Sciatic nerve (tissue), 2 donors: ENCODE measurements at places on chromosomes 6 and 20.

DNA sequence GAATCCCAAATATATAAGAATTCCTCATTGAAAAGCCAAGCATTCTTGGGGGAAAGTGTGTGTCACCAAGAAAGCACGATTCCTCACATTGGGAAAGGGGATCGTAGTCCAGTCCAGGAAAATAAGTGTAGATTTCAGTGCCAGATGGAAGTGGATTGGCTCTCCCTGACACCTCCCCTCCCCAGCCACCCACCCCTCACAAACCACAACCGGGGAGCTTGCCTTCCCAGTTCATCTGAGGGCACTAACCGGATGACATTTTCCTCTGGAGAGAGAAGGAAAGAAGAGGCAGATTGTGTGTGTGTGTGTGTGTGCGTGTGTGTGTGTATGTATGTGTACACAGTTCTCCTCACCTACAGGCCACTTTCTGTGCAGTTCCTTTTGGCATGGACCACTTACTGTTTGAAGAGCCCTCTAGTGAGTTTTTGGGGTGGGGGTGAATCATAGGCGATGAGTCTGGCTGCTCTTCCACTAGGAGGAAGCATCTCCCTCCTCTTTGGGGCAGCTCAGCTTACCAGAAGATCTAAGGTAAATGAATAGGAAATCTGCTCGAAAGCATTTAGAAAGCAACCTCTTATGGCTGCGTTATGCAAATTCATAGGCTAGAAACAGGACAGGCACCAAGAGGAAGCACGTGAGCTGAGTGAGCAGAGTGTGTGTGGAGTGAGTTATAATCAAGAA, 20.8 kb downstream of the DAAM2 start:
- DNase-seq: peak; percentile 78

- DNase-seq: no peak
Measured at GRCh38 chr6:167739721-167740475, 86.8 kb upstream of the AFDN start.

DNA sequence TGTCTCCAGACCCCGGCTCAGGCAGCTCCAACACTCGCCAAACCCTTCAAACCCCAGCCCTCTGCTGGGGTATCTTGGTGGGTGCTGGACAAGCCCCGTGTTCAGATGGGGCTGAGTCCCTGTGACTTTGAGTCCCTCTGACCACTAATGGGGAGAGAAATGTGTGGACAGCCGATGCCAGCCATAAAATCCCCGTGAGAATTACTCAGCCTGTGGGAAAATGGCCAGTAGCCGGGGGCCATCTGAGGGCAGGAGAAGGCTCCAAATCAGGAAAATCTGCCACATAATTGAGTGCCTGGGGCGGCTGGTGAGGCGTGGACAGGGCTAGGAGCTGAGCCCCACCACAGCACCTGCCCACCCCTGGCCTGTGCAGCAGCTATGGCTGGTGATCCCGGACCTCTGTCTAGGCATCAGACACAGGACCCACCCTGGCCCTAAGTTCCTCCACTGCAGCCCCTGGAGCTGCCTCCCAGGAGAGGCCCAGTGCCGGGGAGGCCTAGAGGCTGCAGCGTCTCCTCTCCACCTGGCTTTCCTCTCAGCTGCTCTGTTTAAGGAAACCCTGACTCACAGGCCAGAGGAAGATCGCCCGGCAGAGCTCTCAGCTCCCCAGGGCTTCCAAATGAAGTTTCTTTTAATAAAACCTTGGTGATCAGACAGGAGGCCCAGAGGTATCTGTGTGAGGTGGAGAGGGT, 53.7 kb upstream of the SLCO4A1 start:
- no peak for DNase-seq

DNA sequence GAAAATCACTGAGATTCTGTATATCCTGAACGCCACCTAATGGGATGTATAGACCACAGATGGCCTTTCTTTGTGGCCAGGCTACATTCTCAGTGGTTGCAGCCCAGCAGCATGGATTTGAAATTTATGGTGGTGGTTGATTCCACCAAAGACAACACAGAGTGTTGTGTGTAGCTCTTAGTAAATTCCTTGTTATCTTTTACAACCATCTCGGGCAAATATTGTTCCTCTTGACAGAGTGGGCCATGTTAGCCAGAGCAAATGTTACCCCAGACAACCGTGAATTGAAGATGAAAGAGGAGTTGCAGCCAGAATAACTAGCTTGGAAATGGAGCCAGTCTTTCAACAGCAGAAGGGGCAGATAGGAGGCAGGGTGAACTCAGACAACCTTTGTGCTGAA, 39.5 kb downstream of the SLC24A3 start:
- DNase-seq: no peak

DNA sequence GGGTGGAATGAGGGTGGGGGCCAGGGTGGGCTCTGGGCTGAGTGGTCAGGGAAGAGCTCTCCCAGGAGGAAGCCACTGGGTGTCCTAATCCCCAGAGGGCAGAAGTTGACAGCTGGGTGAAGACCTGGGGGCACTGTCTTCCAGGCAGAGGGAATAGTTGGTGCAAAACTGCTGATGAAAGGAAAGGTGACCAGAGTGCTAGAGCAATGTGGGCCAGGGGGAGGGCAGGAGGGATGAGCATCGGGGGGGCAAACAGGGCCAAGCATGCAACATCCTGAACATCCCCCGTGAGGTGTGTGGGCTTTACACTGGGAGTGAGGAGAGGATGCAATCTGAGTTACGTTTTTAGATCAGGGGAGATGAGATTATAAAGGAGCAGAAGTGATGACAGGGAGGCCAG, 97.8 kb downstream of the NOL4L start:
- no peak for DNase-seq

DNA sequence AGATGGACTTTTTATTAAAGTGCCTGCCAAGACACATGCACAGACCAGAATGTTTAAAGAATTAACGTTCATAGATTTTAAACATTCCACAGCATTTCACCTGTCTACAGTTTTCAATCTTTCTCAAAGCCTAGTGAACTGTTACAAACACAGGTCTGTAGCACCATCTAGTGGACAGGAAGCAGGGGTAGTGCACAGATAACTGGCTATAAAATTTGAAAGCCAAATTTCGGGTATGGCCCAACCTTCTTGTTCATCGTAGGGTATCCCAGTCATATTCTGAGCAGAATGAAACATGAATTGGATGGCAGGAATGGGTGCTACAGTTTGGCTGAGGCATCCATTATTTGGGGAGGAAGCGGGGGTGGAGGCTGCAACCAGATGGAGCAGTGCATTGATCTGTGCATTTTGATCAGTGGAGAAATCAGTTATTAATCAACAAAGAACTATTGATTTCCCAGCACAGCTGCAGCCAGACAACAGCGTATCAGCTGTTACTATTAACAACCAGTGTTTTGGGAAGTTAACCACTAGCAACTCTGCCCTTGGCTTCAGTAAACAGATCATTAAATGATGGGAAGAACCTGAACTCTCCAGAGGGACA, 56.1 kb upstream of the B3GAT2 start:
- DNase-seq: no peak

DNA sequence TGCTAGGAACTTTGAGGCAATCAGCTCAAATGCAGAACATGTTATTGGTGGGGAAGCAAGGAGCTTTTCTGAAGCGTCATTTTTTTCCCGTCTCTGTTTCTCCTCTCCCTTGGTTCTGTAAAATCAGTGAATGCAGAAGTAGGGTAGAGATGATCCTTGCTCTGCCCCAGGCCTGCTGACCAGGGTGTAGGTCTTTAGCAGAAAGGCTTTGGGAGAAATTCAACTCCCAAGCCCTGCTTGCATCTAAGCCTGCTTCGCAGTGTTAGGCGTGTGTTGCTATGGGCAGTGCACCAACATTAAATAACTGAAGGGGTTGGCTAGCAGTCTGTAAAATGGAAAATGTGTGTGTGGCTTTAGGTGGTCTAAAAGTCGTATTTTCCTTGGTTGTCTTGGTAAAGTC, 45.9 kb downstream of the SASH1 start:
- DNase-seq: no peak

GRCh38 chr6:107690643-107691061, 133.5 kb downstream of the SCML4 start:
- no peak for DNase-seq

DNA sequence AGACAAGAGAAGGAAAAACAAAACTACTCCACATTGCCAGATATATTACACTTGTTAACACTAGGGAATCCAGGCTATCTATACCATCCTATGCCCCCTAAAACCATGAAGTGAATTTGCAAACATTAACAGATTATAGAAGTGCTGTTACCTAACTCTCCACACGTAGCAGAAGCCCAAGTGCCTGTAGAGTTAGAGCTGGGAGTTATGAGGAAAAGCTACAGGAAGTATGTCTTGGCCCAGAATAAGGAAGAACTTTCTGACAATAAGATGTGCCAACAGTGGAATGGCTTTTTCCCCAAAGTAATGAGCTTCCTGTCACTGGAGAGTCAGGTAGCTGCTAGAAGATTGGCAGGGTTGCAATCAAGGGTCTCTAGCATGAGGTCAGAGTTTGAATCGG, 32.5 kb downstream of the ADGRG6 start:
- DNase-seq: no peak
